ENCODE measurements at places on chromosomes 4 and X.

DNA sequence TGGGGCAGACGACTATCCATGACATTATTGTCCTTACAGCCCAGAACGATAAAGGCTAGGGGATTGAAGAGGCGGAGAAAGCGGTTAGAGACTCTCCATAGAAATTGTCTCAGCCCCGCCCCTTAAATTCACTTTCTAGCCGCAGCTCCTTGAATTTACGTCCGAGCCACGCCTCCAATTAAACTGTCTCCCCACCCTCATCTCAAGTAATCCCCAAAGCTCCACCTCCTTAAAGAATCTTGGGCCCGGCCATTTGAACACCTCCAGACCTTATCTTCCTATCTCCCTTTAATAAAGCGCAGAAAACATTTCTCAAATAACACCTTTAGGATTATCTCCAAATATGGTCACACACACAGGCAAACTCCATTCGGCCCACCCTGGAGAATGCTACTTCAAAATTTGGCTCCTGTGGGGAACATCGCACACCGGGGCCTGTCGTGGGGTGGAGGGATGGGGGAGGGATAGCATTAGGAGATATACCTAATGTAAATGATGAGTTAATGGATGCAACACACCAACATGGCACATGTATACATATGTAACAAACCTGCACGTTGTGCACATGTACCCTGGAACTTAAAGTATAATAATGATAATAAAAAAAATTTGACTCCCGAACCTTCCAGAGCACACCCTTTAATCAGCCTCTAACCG is 7.2 kb upstream of the MAGIX start:
- no peak for DNase-seq

- no peak for DNase-seq
Measured at GRCh38 chrX:94288325-94288724, 614.3 kb downstream of the FAM133A start.

- DNase-seq, result no peak
Measured at GRCh38 chrX:53595266-53595810, 91.2 kb downstream of the HUWE1 start.

GRCh38 chr4:188819233-188819632 is 680.0 kb downstream of the TRIML1 start:
- DNase-seq, result no peak

DNA sequence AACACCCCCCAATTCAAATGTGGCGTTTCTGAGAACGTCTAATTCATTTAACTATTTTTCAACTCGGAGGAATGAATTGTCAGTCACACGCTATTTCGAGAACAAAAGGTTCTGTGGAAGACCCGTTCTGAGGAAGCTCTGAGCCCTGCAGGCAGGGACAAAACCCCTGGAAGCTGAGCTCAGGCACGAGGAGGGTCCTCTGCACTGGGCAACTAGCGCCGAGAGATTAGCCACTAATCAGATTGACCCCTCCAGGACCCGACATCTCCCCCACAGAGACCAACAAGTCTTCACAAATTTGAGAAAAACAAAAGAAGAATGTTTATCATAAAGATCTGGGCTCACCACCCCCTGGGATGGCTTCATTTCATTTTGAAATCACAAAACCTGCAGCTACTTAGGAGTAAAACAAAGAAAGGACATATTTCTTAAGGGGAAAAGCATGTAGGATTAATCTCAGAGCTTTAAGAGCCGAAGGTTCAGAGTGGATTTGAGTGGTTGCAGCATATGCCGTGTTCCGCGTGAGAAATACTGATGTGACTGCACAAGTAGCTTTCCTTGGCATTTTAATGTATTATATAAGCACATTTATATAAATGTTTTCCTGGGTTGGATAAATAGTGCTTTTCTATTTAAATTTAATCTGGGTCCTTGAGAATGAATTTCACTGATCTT is 41.8 kb downstream of the ADRA2C start:
- no peak for DNase-seq

GRCh38 chrX:24838629-24839028 is 144.9 kb downstream of the POLA1 start:
- DNase-seq, result no peak

GRCh38 chr4:16195209-16195608 is 31.1 kb downstream of the TAPT1 start:
- DNase-seq, result no peak

GRCh38 chr4:74331252-74331651 is 23.0 kb downstream of the EPGN start:
- DNase-seq, result no peak

DNA sequence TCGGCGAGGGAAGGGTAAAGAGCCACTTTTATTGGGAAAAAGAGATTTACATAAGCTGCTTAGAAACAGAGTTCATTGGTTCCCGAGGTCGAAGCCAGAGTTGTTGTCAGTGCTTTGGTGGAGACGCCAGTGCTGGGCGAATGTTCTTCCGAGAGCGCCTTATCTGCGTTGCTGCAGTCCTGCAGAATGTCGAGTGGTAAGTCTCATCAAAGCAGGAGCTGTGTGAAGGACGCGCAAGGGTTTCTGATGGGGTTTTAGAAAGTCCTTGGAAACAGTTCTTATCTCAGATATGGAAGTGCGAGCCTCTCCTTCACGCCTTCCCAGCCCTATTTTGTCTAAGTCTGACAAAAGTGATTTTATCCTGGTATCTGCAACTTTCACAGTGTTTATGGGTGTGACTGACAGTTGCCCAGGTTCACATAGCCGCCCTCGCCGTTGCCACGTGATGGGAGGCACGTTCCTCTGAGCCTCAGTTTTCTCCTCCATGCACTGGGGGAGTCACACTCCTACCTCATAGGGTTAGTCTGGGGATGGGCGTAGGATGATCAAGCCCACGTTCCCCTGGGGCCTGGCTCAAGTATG is 47.3 kb upstream of the NSG1 start:
- no peak for DNase-seq

- DNase-seq, result no peak
Measured at GRCh38 chr4:184039963-184040383, 134.9 kb downstream of the STOX2 start.

DNA sequence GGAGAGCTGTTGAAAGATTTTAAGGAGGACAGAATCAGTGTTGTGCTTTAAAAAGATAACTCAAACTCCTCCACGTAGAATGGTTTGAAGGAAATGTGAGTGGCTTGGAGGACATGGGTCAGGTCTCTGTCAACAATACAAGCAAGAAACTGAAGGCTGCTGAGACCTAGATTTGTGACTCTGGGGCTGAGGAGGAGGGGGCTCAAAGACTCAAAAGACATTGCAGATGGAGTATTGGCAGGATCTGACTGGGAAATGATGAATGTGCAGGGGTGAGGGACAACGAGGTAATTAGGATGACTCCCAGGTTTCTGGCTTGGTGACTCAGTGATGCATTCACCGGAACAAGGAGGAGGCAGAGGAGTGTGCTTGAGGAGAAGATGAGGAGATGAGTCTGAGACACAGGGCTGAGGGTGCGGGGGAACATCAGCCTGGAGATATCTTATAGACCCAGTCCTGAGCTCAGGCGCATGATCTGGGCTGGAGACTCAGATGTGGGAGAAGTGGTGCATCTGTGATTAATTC is 3.3 kb upstream of the RPS4X start:
- DNase-seq, result no peak

DNA sequence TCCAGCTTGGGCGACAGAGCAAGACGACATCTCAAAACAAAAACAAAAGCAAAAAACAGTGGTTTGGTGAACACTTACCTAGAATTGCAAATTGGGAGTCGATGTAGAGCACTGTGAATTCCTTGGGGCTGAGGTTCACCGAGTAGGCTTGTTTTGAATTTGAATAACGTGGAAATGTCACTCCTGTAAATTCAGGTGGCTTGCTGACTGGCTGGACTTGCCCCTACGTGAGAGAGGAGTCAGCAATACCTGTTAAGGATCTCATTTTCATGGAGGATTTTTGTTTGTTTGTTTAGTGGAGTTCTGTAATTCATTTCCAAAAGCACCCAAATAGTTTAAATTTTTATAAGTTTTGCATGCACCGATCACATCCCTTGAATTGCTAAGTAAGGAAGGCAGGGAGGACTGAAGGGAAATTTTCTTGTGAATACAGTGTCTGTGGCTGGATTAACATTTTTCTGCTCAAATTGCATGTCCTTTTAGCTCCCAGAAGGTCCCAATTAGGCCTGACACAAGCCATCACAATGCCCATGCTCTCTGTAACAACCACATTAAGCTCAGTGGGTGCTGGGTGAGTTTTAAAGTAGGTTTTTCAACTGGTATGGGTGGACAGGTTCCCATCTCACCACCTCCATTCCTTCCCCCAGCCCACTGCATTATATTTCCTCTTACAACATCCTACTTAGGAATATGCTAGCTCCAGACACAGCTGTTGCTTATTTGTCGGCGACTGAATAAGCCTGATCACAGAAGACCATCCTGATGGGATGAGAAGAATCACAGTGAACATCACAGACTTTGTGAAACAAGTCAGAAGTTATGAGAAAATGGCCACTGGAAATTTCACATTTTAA is 58.5 kb upstream of the TTC29 start:
- DNase-seq, result no peak

GRCh38 chr4:88674979-88675378 is 22.6 kb downstream of the NAP1L5 start:
- DNase-seq, result no peak

DNA sequence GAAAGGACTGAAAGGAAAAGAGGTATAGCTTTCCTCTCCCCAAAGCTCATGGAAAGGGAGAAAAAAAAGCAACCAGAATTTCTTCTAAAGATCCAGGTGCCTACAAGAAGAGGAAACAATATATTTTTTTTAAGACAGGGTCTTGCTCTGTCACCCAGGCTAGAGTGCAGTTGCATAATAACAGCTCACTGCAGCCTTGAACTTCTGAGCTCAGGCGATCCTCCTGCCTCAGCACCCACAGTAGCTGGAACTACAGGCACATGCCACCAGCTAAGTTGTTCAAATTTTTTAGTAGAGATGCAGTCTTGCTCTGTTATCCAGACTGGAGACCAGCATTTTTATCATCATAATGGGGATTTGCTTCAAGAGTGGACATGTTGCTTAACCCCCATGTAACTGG is 30.5 kb upstream of the BBS12 start:
- DNase-seq, result no peak

- no peak for DNase-seq
Measured at GRCh38 chrX:151704041-151704663, 8.9 kb downstream of the PRRG3 start.

GRCh38 chr4:99783940-99784339 is 32.7 kb upstream of the DAPP1 start:
- DNase-seq, result no peak

- no peak for DNase-seq
Measured at GRCh38 chrX:15448010-15448639, 45.0 kb downstream of the PIR start.

DNA sequence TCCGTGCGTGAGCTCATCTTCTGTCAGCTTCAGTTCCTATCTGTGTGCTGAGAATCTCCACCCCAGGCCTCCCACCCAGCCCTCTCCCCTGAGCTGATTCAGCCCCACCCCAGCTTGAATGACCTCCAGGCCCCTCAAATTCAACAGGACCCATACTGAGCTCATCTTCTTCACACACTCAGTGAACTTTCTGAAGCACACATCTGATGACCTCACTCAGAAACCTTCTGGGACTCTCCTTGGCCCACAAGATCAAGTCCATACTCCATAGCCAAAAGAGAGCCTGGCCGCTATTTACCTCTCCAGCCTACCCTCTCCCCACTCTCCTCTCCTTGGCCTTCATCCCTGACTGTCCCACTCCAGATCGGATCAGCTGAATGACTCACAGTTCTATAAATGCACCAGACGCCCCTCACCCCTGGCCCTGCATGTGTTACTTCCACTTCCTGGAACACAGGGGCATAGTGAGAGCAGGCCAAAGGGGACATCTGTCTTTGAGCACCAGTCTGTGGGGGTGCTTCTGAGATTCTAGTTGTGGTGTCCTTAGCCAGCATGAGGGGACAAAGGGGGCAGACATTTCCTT is 62.5 kb downstream of the PJA1 start:
- DNase-seq, result no peak

GRCh38 chr4:2962614-2963174 is 512 bp downstream of the NOP14 start:
- DNase-seq, result no peak

GRCh38 chrX:73214426-73215094 is at the start of gene NAP1L2:
Gene NAP1L2 (minus strand): TSS chrX:73214851. CDS start chrX:73214492, 359 bp downstream.
- no peak for DNase-seq

GRCh38 chr4:60034361-60034760 is 1165.8 kb upstream of the ADGRL3 start:
- no peak for DNase-seq

DNA sequence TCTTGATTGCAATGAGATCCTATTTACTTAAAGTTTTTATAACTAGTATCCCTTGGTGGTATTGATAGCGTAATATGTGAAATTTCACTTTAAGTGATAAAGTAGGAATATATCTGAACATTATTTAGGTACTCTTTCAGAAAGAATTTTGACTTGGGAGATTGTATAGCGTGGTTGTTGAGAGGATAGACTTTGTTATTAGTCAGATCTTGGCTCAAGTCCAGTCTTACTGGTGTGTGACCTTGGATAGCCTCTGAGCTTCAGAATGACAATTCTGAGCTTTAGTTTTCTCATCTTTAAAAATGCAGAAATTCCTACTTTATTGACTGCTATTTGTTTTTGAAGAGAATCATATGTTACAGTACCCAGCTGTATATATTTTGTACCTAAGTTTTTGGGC is 32.6 kb downstream of the DCK start:
- DNase-seq, result no peak

DNA sequence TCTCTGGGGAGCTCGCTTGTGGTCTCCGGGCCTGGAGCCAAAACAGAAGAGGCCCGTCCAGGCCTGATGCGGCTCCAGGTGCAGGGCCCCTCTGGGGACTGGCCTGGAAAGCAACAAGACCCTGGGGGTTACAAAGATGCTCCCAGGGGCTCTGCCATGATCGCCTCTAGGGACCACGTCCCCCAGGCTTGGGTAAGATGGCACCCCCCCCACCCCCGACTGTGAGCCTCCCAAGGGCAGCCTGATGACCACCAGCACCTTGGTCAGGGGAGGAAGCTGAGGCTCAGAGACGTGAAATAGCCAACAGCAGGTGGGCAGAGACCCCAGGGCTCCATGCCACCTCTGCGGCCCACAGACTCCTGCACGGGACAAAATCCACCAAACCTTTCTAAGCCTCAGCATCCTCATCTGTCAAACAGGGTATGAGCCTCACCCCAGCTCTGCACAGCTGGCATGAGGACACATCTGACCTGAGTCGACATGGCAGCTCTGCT is 25.4 kb downstream of the C4orf50 start:
- no peak for DNase-seq

DNA sequence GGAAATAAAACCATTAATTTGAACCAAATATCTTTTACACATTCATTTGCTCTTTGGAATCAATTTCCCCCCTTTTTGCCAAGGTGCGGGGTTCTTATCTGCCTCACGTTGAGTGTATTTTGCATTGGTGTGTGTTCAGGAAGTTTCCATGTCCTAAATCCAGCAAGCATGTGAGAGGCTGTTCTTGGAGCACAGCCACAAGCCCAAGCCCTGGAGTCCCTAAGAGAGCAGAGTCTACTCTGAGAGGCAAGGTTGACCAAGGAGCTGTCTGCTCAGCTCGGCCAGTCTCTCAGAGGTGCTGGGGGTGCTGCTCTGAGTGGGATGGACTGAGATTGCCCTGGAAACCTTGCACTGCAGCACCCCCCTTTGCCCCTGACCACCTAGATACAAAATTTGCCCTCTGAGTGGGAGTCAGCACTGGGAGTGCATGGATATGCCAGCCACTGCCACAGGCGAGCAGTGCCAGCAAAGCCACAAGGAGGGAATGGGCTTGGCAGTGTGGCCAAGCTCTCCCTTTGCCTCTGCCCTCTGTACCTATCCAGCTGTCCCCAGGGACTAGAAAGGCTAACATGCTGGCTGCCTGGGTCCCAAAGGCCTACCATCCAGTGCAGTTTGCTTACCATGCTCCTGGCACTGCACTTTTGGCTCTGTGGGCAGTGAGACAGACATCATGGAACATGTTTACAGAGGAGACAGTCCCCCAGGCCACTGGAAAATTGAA is 20.5 kb upstream of the FAM193A start:
- no peak for DNase-seq

- no peak for DNase-seq
Measured at GRCh38 chr4:139208404-139208945, 31.5 kb upstream of the ELF2 start.

Measured in activated B cell treated with CpG ODN at 0.5 μM for 24 hours (primary cell).